ENCODE measurements at places on chromosomes 3 and 15.

DNA sequence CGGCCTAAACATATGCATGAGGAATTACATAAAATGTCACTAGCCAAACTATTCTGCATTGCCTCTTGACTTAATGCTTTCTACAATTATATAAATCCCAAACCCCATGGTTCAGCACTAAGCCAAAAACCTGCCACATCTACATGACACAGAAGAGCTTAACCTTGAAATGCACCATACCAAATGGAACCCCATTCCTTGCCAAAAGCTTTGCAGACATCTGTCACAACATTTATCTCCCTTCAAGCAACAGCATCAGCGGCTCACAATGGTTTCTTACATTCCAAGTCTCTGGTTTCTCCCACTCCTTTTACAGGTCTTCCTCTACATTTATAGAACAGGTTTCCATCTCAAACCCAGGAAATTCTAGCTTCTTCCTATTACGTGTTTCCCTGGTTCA, 58.4 kb upstream of the GYG1 start:
- no peak for DNase-seq

- DNase-seq: peak; percentile 51
Observed at GRCh38 chr3:158313338-158313927, 203.5 kb downstream of the RSRC1 start.

GRCh38 chr15:80424381-80424780, 20.2 kb downstream of the ARNT2 start:
- DNase-seq: no peak

DNA sequence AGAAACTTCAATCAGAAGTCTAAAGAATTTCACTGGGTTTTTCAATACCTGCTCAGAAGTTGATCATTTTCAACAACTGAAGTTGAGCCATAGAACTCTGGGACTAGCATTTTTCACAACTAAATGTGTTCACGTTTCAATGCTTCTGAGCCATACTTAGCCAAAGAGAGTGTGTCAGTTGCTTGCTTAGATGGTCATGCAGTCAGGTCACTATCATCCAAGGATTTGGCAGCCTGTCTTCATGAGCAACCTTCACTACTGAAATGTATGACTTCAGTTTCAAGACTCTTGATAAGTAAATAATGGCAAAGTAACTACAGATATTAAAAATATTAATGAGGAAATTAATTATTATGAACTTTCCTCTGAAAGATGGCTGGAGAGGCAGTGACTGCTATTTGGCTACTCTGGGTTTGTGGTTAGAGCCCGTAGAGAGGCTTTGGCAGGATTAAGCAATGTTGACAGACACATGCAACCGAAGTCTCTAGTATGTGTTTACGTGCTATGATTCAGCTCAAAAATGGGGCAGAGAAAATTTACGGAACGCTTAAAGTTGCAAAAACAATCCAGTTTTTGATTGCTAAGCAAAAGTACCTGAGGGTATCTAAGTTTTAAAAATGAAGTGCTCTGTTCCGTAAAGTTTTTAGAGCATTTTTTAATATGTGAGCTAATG, 133.8 kb downstream of the GMNC start:
- DNase-seq: peak; percentile 11

GRCh38 chr3:182450942-182451787, 342.1 kb upstream of the ATP11B start:
- DNase-seq: no peak

GRCh38 chr3:85148036-85148435, 189.2 kb downstream of the CADM2 start:
- DNase-seq: no peak

DNA sequence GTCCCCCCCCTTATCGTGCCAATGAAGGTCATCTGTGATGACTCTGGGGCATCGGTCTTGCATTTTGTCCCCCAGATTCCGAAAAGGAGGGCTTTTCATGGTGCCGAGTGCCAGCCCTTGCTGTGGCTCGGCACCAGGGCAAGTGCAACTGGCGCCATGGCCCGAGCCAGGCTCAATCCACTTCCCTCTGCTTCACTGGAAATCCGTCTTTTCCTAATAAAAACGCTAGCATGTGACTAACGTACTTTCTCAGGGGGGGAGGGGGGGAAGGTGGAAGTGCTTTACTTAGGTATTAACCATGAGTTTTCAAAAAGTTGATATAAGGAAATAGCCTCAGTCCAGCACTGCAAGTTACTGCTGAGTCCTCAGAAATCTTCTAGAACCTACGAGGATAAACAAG, 20.5 kb downstream of the TRPM1 start:
- no peak for DNase-seq

DNA sequence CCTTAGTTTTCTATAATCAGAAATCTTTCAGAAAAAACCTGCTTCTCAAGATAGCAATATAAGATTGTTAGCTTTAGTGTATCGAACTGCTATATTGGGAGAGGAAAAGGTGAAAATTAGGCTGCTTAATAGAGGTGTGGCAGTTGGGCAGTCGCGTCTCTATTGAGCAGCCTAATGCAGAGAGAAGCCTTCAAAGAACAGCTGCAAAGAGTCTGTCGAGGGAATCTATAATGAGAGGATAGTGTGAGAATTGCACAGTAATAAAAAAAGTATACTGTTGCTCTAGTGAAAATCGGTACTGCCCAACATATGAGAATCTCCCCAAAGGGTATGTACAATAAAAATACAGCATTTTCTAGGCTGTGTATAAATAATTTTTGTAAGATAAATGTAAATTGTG, 184.4 kb downstream of the TCF12 start:
- no peak for DNase-seq

GRCh38 chr15:101059381-101060341, 140.5 kb downstream of the LRRK1 start:
- DNase-seq: no peak

DNA sequence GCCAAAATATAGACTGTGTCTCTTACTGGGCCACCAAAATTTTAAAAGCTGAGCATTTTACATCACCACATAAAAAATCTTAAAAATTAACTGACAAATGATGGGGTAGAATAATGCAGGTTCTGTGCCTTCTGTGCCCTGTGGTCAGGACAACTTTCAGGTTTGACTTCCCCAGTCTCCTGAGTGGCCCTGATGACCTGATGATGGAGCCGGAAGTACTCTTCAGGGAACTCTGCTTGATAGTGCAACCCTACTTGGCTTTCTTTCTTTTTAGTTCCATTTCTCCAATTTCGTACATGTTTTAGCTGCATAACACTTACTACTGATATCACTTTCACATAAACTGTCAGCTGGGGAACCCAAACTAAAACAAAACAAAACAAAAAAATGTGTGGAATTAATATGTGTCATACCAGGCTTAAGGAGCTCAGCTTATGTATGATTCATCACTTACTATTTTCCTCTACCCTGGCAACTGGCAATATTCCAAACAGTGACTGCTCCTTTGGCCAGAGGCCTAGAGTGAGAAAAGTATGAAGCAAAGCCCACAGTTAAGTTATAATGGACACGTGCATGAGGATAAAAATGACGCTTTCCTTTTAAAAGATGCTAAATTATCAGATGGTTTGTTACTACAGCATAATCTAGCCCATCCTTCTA, 194.3 kb downstream of the BCHE start:
- DNase-seq: peak; percentile 97

GRCh38 chr15:39433376-39433775, 147.5 kb upstream of the THBS1 start:
- DNase-seq: no peak

- peak; percentile 60 for DNase-seq
Observed at GRCh38 chr15:48794697-48795134, 16.2 kb downstream of the CEP152 start.

DNA sequence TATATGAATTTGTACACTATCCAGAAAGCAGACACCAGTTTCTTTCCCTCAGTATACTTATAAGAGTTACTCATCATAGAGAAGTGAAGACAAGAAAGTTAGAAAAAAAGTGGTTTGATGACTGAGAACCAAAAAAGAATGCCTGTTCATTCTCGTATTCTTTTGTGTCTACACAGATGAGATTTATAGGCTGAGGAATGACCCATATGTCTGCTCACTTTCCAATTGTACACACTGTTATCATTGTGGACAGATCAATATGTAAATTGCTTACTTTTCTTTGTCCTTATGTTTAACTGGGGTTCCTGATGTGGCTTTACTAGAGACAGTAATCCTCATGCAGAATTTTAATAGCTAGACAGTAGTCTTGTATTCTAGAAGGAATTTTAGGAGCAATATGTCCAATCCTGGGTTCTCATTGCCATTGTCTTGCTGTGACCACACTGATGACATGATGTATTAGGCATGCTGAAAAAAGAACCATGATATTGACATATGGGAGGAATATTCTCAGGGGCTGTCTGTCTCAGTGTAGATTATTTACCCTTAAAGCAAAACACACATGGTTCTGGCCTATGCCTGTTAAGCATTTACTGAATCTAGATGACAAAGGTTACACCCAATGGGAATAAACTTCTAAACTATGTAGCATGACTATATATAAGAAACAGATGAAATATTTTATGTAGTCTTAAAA, 669.7 kb downstream of the ROBO1 start:
- DNase-seq: no peak

- peak; percentile 45 for DNase-seq
Observed at GRCh38 chr3:132418916-132419315, 1.6 kb downstream of the DNAJC13 start.

- no peak for DNase-seq
Observed at GRCh38 chr3:150867434-150867833, 37.8 kb downstream of the MINDY4B start.

- no peak for DNase-seq
Observed at GRCh38 chr15:25171856-25172687, 217.3 kb downstream of the SNRPN start.

DNA sequence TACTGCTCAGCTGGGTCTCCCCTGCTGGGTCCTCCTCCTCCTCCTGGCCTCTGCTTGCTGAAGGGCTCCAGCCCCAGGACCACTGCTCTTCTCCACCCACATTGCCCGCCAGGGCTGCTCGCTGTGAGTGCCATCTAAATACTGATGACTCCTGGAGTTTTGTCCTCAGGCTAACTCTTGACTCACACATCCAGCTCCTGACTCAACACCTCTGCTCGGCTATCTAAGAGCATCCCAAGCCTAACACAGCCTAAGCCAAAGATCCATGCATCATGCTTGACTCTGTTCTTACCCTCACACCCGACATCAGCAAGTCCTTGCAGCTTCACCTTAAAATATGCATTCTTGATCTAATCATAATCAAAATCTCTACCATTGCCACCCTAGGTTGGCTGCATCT, 260.2 kb downstream of the KLF13 start:
- DNase-seq: no peak

GRCh38 chr15:90143166-90143655, 40.9 kb upstream of the IDH2 start:
- DNase-seq: peak; percentile 48

GRCh38 chr15:90994059-90994416, 297 bp downstream of the PRC1 start:
- no peak for DNase-seq

- no peak for DNase-seq
Observed at GRCh38 chr3:56593455-56594158, 36.6 kb downstream of the CCDC66 start.

DNA sequence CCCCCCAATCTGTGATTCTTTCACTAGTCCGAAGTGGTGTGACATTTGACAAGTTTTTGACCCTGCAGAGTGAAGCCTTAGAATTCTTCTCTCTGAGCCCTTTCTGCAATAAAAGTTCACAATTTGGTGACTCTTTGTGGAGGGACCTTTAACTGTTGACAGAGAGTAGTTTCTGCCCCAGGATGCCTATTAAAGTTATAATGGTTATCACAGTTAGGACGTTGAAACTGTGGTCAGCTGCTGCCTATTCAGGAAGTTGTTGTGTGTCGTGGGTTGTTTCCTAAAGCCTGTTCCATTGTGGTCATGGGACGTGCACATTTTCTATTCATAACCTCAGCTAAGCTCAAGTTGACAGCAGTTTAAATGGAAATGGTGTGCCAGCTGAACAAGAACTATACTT, 274.5 kb downstream of the NEK10 start:
- DNase-seq: no peak

- DNase-seq: no peak
Observed at GRCh38 chr15:33159726-33160453, 34.6 kb downstream of the FMN1 start.

- DNase-seq: no peak
Observed at GRCh38 chr3:168213920-168214319, 118.2 kb upstream of the GOLIM4 start.

GRCh38 chr3:46460051-46460450, 4.7 kb downstream of the LTF start:
- DNase-seq: no peak

DNA sequence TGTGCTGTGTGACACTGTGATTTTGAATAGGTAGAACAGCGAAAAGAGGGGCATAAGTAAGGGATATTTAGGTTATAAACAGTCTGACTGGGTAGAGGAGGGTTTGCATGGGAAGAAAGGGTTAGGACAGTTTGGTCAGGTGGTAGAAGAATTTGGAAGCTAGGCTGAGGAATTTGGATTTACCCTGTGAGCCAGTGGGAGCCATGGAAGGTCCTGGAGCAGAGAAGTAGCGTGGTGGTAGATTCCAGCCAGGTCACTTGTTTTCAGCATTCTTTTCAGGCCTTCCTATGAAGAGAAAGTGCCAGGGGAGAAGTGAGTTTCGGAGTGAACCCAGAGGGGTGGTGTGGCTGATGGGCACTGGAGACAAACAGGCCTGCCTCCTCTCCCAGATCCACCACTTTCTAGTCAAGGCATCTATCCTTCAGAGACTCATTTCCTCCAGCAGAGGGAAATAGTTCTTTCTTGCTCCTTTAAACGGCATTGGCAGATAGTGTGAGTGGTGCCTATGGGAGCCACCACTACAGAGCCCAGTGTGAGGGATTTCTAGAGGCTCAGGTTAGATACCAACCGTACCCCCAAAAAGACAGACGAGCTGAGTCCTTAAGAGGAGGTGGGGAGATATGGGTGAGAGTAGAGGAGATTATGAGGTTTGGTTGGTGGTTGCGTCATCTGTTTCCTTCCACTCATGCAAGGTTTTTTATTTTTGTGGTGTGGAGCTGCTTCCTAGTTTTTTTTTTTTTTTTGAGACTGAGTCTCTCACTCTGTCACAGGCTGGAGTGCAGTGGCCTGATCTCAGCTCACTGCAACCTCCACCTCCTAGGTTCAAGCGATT, 21.2 kb downstream of the PXK start:
- peak; percentile 47 for DNase-seq

DNA sequence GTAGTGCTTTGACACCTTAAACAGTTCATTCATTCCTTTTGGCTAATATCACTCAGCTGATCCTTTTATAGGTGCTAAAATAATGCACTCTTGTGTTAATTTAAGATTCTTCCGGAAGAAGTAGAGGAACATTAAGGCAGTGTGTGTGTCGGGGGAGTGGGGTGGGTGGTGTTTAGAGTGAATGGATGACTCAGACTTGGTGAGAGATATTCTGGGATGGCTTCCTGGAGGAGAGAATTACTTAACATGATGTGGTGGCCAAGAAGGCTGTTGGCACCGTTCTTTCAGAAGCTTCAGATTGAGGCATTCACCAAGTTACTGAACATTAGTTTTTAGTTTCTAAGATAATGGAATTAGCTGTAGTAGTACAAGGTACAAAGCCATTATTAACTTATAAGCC, 125.6 kb upstream of the ROPN1 start:
- DNase-seq: peak; percentile 72

- no peak for DNase-seq
Observed at GRCh38 chr3:29277249-29277648, 3.6 kb upstream of the RBMS3 start.

- peak; percentile 18 for DNase-seq
Observed at GRCh38 chr3:13081603-13082360, 8.6 kb upstream of the IQSEC1 start.

Measured in cardiac fibroblast (primary cell).